Activated gamma-delta T cell (primary cell): ENCODE measurements at places on chromosomes 1 and 21.

GRCh38 chr1:54463259-54464030, 57.3 kb upstream of the SSBP3 start:
- DNase-seq = no peak

GRCh38 chr1:41687007-41687406, 202.5 kb upstream of the EDN2 start:
- DNase-seq = no peak

GRCh38 chr1:200179781-200180160, 152.3 kb downstream of the NR5A2 start:
- DNase-seq = no peak

GRCh38 chr21:42892582-42892930, 553 bp upstream of the NDUFV3 start:
- no peak for DNase-seq
